ENCODE measurements at places on chromosomes 3 and 15. TPM values are rescaled to one million over a fixed set of nuclear protein-coding genes. Genes with fewer than 3 reads are reported as not detected.

SCN5A gene
- 0.25 TPM for total RNA-seq

RLBP1 gene
- not detected for total RNA-seq

PODXL2 gene
- 32.3 TPM for total RNA-seq

ENTPD3 gene
- 1.3 TPM for total RNA-seq

ATG3 gene
- total RNA-seq: 35.5 TPM
